ENCODE measurements at places on chromosomes 7 and 10.

GRCh38 chr10:17235136-17235535, 7.1 kb downstream of the VIM start:
- DNase-seq = no peak

DNA sequence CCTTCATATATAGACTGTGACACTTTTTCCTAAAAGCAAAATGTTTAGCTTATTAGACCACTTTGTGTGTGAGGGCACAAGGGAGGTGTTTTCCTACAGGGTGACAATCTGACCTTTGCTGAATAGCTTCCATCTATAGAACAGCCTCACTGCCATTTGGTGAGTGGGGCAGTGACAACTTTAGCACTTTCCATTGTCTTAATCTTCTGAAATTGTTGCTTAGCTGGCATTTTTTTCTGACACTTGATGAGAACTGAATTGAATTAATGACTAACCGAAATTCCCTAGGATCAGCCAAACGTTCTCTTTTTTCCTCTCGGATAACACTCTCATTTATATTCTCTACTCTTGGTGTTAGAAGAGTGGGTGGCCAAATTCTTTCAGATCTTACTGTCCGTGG, 30.2 kb downstream of the KDM7A start:
- DNase-seq = peak; percentile 61

DNA sequence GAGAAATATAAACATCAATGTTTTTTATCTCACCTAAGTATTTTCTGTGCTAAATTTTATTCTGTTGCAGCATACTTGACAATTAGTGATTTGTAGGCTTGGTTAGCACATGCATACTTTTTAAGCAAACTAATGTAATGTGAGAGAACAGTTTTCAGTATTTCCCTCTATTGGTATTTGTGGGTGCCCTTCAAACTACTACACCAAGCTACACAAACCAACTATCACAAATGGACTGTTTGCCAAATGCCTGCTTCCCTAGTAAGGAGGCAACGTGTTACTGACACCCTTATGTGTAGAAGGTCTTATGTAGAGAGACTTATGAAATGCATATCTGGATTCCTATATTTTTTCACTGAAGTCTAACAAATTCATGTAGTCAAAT, 98.4 kb upstream of the FZD1 start:
- no peak for DNase-seq

- DNase-seq = no peak
Measured at GRCh38 chr10:30737931-30738391, 108.4 kb upstream of the LYZL2 start.

GRCh38 chr7:33762911-33763306, 142.4 kb upstream of the BMPER start:
- no peak for DNase-seq

GRCh38 chr7:1086588-1087464, 1.1 kb upstream of the GPER1 start:
- no peak for DNase-seq

DNA sequence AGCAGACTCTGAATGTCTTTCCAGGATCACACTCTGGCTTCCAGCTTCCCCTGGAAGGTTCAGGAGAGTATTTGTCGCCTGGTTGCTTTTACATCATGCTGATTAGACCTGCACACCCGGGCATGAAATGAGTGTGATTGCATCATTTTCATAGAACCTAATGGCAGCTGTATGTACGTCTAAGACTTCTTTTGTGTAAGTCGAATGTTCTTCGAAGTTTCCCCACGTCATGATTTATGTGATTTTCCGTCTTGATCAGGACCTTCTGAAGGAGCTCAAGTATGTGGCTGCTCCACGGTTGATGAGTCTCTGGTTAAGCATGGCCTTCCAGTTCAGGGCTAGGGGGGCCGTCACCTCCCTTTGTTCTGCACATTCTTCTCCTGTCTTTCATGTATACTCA, 4.5 kb downstream of the EIF4H start:
- no peak for DNase-seq

GRCh38 chr7:153188161-153188560, 428.6 kb downstream of the ACTR3B start:
- DNase-seq = no peak

DNA sequence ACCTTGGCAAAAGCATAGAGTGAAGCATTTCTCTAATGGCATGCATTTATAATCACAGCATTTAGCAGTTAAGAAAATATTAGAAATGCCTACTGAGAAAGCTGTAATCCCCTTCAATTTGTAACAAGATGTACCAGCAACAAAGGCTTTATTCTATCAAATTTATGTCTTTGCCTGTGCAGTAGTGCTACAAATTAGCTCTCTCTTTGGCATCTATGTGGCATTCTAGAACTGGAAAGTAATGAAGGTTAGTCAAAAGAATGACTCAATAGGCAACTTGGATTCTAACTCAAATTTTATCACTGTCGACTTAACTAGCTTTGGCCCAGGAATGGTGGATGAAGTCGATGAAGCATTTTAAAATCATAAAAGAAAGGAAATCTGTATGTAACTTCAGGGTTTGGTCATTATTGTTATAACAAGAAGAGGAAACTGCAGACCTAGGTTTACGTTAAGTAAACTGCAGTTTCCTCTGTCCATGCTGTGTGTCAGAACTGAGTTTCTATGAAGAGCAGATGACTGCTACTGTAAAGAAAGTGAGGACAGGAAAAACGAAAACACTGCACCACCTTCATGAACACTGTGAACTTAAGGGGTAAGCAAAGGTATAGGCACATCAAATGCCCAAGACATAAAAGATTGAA, 140.0 kb downstream of the RAPGEF5 start:
- no peak for DNase-seq

DNA sequence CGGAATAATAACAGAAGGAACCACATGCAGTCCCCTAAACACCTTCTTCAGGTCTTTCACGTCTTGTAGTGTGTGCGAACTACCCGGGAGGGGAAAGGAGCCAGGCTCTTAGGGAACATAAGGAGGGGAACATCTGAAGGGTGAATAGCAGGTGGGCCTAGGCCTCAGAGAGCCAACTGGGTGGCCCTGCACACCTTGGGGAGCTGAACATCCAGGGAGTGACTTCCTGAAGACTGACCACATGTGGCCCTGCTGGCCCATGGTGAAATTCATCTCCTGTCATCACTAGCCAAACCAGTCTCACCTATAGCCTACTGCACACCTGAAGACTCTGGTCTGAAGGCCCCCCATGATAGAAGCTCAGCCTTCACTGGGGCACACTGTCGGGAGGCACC, 5.6 kb downstream of the CALML3 start:
- no peak for DNase-seq

GRCh38 chr7:112366886-112367285, 83.4 kb upstream of the IFRD1 start:
- no peak for DNase-seq

- DNase-seq = no peak
Measured at GRCh38 chr10:31401287-31401686, 82.3 kb downstream of the ZEB1 start.

GRCh38 chr10:84845628-84846261, 517.4 kb downstream of the CCSER2 start:
- no peak for DNase-seq

DNA sequence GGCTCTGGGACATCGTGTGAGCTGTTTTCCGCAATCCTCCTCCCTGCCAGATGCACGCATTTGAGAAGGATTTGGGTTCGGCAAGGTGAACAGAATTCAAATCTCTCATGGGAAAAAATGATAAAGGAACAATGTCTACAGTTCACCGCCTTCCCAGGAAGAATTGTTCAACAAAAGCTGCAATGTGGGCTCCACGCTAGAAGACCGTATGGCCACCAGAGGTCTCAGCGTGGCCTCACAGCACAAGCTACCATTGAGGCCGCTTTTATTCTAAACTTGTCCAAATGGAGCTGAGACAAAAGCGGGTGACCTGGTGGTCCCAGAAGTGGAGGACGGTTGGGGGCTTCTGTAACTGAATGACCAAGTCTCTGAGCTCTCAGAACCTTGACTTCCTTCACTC, 733.1 kb downstream of the PARD3 start:
- DNase-seq = no peak

GRCh38 chr7:8442051-8442813, 8.8 kb downstream of the NXPH1 start:
- DNase-seq = no peak

- DNase-seq = peak; percentile 29
Measured at GRCh38 chr7:47371733-47372368, 210.1 kb downstream of the TNS3 start.

GRCh38 chr7:47260270-47260669, 321.6 kb downstream of the TNS3 start:
- no peak for DNase-seq

DNA sequence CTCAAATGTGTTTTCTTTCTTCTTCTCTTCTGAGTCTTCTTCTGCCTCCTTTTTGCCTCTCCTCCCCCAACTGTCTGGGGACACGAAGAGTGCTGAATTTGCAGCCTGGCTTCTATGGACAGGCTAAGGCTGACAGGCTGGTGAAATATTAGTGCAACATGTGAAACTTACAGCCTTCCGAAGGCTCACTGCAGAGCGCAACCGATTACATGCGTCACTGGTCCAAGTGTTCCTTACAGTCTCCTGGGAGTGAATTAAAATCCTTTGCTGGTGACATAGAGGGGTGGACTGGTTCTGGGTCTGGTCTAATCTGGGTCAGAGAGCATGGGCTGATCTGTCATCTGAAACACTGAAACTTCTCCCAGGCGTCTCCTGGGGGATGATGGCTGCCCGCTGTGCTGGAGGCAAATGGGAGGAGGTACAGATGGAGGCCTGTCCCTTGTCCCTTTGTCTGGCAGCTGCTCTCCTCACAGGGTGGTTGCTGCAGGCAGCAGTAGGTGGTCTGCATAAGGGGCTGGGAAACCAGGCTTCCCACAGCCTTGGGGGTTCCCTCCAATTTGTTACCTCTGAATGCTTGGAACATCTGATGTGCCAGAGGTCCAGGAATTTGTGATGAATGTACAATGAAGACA, 143.8 kb upstream of the BMPER start:
- no peak for DNase-seq

- DNase-seq = peak; percentile 26
Measured at GRCh38 chr10:61063901-61064300, 119.9 kb upstream of the RHOBTB1 start.

- no peak for DNase-seq
Measured at GRCh38 chr10:846126-846685, 85.3 kb downstream of the LARP4B start.

GRCh38 chr7:125347269-125347668, 417.6 kb upstream of the POT1 start:
- DNase-seq = no peak

- DNase-seq = no peak
Measured at GRCh38 chr7:28060371-28060950, 120.1 kb downstream of the JAZF1 start.

- no peak for DNase-seq
Measured at GRCh38 chr7:25083201-25083600, 41.9 kb downstream of the CYCS start.

GRCh38 chr7:107068156-107068555, 23.7 kb downstream of the PRKAR2B start:
- DNase-seq = no peak

- DNase-seq = no peak
Measured at GRCh38 chr7:119665796-119666195, 607.2 kb upstream of the KCND2 start.

DNA sequence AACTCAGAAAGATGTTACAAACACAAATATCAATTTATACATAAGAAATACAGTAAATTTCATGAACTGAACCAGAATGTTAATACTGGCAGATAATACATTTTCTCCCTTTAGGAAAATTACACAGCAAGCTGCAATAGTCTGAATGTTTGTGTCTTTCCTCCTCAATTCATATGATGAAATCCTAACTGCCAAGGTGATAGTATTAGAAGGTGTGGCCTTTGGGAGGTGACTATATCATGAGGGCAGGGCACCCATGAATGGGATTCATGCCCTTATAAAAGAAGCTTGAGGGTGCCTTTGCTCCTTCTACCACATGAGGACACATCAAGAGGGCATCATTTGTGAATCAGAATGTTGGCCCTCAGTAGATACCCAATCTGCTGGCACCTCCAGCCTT, 64.3 kb upstream of the GPR22 start:
- DNase-seq = no peak

GRCh38 chr10:49050366-49050765, 65.0 kb downstream of the VSTM4 start:
- no peak for DNase-seq

DNA sequence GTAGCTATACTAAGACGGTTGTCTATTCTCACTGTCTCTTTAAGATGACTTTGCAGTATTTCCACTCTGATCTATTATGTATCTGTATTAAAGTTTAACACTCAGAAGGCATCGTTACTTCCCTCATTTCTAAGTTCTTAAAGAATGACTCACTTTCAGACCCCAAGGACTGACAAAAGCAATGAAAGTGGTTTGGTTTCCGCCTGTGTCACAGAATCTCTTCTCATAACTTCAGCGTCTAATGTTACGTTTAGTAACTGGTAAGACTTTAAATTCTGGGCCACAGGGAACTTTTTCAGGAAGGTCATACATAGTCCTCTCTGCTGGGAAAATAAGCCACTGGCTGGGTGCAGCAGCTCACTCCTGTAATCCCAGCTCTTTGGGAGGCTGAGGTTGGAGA, 892.0 kb upstream of the AUTS2 start:
- peak; percentile 66 for DNase-seq

- no peak for DNase-seq
Measured at GRCh38 chr7:100685049-100685605, 8.9 kb downstream of the GIGYF1 start.

- DNase-seq = no peak
Measured at GRCh38 chr10:132937861-132938260, 4.5 kb downstream of the CFAP46 start.

DNA sequence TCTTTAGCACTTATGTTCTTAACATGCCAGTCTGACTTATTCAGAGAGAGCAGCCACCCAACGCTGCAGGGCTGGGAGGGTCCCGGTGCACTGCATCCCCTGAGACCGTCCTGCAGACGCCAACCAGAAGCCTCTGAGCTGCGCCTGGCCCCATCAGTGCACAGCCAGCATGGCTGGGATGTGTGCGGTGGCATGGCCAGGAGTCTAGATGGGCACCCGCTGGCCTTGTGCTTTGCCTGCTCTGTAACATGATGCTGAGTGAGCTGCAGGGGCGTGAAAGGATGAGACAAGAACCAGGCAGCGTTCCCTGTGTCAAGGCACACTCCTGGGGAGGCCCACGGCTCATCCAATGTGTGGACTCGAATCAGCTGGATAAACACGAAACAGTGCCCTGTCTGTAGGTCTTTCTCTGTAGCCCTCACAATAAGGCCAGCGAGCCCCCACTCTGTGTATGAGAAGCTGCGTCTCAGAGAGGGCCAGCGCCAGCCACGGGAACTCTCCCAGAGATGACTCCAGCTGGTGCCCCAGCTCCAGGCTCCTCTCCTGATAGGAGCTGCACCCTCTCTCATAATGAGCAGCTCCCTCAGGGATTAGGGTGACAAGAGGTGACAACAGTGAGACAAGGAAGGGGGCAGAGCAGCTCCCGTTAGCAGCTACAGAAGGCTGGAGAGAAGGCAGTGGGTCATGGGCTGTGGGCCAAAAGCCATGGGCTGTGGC, 96.8 kb downstream of the TNS3 start:
- no peak for DNase-seq

DNA sequence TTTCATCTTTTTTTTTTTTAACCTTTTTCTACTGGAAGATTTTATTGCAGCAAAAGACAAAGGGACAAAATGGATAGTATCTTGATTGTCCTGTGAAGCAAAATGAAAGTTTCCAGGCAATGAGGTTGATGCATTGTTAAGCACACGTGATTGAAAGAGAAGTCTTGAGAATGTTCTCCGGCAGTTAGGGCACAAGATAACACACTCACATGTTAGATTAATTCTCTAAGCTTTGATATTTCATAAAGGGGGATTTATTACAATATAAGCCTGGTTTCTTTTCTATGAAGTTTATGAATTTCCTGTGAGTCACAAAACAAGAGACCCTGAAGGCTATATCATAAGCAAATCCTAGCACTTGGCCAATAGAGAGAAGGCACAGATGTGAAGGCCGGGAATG, 93.4 kb upstream of the ARMC3 start:
- DNase-seq = no peak
